SW 1271 (cell line): ENCODE measurements at places on chromosomes 1 and 21.

GRCh38 chr1:158976219-158976618 is 33.5 kb upstream of the IFI16 start:
- no peak for DNase-seq

DNA sequence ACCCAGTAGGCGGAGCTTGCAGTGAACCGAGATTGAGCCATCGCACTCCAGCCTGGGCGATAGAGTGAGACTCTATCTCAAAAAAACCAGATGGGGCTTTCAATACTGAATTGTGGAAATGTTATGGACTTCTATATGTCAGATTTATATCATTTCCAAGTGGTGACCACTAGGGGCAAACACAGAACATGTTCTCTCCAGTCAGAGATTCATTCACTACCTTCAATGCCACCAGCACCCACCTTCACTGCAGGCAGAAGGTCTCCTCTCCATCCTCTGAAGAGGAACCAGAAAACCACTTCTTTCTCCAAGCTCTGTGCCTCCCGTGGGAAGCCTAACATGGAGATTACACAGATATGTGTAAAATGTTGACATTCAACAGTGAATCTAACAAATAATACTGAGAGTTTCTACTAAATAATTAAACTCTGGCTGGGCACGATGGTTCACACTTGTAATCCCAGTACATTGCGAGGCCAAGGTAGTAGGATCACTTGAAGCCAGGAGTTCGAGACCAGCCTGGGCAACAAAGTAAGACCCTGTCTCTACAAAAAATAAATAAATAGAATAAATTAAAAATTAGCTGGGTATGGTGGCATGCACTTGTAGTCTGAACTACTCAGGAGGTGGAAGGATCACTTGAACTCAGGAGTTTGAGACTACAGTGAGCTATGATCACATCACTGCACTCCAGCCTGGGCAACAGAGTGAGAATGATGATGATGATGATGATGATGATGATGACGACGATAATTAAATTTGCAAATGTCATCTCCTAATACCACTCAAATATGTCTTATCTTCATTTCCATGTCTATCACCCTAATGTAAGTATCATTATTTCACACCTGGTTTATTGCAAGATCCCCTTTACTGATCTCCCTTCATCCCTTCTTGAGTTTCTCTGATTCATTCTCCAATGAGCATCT is 151.1 kb downstream of the ZNF281 start:
- peak; percentile 33 for DNase-seq

- DNase-seq = no peak
Measured at GRCh38 chr1:9594471-9595155, 5.9 kb downstream of the TMEM201 start.

DNA sequence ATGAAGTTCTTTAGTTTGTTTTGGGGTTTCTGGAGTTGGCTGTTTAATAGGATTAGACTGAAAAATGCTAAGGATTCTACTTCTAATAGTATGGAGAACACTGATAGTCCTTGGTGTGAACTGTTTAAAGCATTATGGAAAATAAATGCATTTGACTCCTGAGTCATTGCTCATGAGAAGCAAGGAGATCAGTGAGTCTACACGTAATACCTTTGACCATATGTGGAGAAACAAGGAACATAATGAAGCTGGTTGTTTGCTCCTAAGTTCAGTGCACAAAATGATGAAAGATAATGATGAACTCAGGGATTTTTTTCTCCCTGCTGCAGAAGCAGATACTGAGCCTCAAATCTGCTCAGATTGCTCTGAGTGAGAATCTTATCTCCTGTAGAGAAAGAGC is 158.9 kb upstream of the COL11A1 start:
- no peak for DNase-seq

- DNase-seq = no peak
Measured at GRCh38 chr21:16241016-16241415, 511.2 kb downstream of the USP25 start.

GRCh38 chr1:115088115-115088778 is 1.1 kb downstream of the TSPAN2 start:
- DNase-seq = no peak

DNA sequence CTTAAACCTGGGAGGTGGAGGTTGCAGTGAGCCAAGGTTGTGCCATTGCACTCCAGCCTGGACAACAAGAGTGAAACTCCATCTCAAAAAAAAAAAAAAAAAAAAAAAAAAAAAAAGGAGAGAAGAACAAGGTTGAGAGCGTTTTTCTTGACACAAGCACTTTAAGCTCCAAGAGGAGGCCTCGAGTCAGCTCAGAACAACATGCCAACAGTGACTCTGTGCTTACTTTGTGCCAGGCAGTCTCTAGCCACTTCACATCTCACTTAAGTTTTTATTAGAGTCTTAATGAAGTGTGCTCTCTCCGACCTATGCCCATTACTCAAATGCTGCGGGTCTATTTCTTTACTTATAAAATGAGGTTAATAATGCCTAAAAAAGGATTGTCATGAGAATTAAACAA is 13.0 kb downstream of the ATP1A1 start:
- no peak for DNase-seq

DNA sequence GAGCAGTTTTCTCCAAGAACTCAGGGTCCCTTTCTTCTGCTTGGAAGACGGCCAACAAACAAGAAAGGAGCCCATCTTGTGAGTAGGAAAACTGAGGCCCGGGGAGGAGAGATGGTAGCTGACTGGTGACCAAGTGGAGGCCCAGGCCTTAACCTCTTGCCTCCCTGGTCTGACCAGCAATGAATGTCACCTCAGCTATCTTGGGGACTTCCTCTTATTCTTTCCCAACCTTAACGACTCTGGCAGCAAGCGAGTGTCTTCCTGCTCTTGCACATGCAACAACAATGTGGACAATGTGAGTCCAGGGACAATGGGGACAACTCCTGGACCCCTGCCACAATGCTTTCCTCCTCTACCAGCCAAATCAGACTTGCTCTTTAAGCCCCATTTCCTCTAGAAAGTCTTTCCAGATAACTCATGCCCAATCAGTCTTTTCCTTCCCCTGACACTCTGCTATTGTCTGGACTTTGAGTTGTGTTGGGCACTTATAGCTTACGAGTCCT is 12.6 kb downstream of the HSPG2 start:
- no peak for DNase-seq

GRCh38 chr1:19010995-19011844 is 54.7 kb upstream of the IFFO2 start:
- DNase-seq = peak; percentile 92
